ENCODE measurements at places on chromosomes 12 and 14.

DNA sequence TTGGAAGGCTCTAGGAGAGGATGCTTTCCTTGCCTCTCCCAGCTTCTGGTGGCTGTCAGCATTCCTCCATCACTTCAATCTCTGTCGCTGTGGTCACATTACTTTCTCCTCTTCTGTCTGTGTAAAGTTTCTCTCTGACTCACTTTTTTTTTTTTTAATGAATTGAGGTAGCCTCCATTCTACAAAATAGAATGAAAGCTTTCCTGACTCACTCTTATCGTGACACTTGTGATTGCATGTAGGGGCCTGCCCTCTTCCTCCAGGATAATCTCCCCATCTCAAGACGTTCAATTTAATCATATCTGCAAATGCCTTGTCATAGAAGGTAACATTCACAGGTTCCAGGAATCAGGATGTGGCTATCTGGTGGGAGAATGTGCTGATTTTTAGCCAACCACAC lies 153.5 kb upstream of the HMGA2 start:
- no peak for DNase-seq

DNA sequence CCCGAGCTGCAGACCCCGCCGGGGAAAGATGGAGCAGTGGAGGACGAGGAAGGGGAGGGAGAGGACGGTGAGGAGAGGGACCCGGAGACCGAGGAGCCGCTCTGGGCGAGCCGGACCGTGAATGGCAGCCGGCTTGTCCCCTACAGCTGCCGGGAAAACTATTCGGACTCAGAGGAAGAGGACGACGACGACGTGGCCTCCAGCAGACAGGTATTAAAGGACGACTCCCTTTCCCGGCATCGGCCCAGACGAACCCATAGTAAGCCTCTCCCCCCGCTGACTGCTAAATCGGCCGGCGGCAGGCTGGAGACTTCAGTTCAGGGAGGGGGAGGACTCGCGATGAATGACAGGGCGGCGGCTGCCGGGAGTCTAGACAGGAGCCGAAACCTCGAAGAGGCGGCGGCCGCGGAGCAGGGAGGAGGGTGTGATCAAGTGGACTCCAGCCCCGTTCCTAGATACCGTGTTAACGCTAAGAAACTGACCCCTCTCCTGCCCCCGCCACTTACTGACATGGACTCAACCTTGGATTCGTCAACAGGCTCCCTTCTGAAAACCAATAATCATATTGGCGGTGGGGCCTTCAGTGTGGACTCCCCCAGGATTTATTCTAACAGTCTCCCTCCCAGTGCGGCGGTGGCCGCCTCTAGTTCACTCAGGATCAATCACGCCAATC lies 962 bp downstream of the LEMD3 start:
- peak; percentile 66 for DNase-seq

- DNase-seq, result peak; percentile 5
Measured at GRCh38 chr12:105107171-105107493, 399 bp upstream of the WASHC4 start.

GRCh38 chr14:35688126-35688826 lies 120.8 kb downstream of the RALGAPA1 start:
- DNase-seq, result no peak

GRCh38 chr12:80936642-80937390 lies 918 bp downstream of the LIN7A start:
- DNase-seq, result no peak

GRCh38 chr12:45276154-45276755 lies 60.4 kb downstream of the ANO6 start:
- no peak for DNase-seq

DNA sequence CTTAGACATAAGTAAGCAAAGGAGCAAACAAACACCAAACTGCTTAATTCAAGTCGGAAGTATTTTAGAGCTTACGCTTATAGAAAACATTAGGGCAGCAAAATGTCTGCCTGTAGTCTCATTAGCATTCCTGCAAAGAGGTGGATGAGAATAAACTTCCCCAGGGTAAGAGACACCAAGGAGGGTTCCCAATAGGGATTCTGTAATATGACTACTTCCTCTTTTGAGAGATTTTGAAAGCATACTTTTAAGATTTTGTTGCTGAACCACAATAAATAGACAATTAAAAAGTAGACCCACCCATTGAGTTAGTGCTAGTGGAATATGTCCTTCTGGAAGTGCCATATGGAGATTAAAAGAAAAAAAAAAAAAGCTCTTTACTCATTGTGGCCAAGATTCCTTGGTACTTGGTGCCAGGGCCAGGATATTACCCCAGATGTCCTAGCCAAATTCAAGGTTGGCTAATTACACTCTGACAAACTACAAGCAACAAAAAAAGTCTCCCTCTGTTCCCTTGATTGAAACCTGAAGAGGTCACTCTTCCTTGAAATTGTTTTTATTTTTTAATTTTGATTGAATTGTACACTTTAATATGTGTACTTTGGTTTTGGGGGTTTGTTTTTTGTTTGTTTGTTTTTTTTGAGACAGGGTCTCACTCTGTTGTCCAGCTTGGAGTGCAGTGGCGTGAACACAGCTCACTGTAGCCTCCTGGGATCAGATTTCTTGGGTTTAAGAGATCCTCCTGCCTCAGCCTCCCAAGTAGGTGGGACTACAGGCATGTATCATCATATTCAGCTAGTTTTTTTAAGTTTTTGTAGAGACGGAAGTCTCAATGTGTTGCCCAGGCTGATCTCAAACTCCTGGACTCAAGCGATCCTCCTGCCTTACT lies 8.7 kb downstream of the CLIP1 start:
- no peak for DNase-seq

- no peak for DNase-seq
Measured at GRCh38 chr12:32089156-32089555, 17.5 kb upstream of the BICD1 start.

DNA sequence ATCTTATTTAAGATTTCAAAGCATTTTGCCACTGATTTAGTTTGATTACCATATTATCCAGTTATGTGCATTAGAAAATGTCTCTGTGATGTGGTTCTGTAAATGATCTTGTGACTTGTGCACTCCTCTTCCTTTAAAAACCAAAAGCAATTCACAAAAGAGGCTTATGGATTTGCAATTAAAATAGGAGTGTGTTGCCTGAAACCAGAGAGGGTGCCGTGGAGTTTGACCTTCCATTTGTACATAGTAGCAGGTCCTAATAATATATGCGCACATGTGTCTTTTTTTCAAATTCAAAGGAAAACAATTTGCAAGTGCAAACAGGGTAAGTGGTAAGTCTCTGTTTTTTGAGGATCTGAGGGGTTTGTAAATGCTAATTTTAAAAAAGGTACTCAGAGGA lies 470.9 kb downstream of the VRK1 start:
- no peak for DNase-seq

- no peak for DNase-seq
Measured at GRCh38 chr12:78853231-78853630, 11.3 kb upstream of the SYT1 start.

DNA sequence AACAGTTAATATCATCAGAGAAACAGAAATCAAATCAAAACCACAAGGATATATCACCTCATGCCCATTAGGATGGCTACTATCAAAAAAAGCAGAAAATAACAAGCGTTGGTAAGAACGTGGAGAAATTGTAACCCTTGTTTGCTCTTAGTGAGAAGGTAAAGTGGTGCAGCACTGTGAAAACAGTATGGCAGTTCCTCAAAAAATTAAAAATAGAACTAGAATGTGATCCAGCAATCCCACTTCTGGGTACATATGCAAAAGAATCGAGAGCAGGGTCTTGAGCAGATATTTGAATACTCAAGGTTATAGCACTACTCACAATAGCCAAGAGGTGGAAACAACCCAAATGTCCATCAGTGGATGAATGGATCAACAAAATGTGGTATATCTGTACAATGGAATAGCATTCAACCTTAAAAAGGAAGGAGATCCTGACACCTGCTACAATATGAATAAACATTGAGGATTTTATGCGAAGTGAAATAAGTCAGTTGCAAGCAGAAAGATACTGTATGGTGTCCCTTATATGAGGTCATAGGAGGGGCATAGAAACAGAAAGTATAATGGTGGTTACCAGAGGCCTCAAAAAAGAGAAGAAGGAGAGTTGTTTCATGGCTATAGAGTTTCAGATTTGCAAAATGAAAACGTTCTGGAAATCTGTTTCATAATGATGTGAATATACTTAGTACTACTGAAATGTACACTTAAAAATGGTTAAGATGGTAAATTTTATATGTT lies 131.0 kb upstream of the EEA1 start:
- no peak for DNase-seq

GRCh38 chr12:55036326-55037115 lies 16.7 kb downstream of the NEUROD4 start:
- DNase-seq, result no peak

GRCh38 chr12:27186022-27186839 lies 57.9 kb upstream of the STK38L start:
- no peak for DNase-seq

GRCh38 chr14:68199554-68200151 lies 380.1 kb downstream of the RAD51B start:
- no peak for DNase-seq

- peak; percentile 5 for DNase-seq
Measured at GRCh38 chr14:60722357-60723115, 1.6 kb downstream of the SIX4 start.

GRCh38 chr12:8011331-8011730 lies 21.2 kb upstream of the FOXJ2 start:
- no peak for DNase-seq

GRCh38 chr12:82207556-82207955 lies 150.6 kb downstream of the CCDC59 start:
- DNase-seq, result no peak

DNA sequence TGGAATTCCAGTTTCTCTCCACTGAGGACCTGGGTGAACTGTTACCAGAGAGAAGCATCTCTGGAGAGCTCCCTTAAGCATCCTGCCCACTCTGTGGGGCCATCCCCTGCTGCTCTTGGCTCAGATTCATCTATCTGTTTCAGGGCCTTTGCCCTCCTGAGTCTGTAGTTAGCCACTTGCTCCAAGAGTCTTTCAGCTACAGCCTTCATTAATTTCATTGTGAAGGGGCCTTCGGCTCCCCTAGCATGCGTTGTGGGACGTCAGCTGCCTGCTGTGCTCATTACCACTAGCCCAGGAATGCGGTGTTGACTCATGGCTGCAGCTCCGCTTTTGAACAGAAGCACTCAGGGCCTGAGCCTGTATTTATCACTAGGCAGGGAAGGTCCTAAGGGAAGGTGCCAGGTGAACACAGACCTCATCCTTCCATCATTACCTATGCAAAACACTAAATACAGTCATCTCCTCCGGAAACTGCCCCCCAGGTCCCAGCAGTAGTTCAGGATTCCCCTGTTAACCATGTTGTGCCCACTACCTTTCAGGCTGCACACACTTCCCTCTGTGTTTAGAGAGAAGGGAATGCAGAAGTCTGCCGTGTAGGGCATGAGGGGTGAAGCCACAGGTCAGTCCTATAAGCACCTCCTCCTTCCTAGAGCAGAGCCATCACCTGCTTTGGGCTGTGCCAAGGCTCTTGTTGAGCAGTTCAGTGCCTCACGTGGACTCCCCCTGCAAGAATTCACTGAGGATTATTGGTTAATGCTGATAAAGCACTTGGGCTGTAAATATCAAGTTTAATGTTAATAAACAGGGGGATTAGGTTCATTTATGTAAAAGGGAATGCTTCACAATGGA lies 191.4 kb downstream of the CACNA1C start:
- DNase-seq, result no peak

- DNase-seq, result no peak
Measured at GRCh38 chr14:25929881-25930615, 667.8 kb downstream of the NOVA1 start.

DNA sequence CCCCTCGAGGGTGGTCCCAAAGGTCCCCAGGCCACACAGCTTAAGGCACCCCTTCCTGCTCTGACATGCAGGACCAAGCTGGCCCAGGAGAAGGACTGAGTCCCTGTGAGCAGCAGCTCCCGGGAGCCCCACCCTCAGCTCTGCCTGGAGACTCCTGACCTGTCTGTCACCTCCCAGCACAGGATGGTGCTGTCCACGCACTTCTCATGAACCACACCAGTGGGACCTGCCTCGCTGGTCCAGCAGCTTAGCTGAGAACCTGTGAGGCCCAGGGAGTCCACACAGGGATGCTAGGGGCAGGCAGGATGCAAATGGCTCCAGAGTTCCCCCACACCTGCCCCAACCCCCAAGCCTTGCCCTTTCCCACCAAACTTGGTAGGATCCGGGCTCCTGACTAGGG lies 27.7 kb downstream of the CCDC85C start:
- no peak for DNase-seq

- DNase-seq, result no peak
Measured at GRCh38 chr14:85333313-85333712, 196.6 kb upstream of the FLRT2 start.

DNA sequence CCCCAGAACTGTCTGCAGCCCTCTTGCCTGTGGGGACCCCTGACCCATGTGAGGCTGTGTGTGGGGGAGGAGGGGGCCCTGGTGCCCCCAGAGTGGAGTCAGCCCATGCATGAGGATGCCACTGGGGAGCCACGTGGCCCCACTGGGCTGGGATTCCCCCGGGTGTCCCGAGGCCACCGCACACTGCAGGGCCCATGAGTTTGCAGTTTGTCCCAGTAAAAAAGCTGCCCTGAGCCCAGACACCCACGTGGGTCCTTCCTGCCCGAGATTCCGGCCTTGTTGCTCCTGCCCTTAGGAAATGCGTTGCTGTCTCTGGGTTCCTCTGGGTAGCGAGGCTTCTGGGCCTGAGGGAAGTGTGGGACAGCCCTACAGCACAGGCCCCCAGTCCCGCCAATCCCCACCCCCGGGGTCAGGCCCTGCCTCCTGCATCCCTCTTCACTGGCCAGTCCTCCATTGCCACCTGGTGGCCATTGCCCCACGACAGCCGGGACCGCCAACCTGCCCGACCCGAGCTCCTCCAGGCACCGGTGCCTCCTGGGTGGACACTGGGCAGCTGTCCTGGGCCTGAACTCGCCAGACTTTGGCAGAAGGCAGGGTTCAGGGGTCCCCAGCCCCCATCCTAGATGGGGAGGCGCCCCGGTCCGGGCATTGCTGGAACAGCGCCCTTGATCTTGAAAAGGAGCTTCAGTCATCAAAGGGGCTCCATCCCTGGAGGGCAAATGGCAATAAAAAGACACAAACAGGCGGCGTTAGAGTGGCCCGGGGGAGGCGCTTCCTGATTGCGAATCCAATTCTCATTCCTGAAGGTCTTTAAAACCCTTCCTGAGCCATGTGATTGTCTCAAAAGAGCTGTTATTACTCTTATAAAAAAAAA lies 15.6 kb upstream of the C14orf180 start:
- peak; percentile 69 for DNase-seq

- DNase-seq, result no peak
Measured at GRCh38 chr14:92341791-92342190, 18.8 kb downstream of the SLC24A4 start.

- no peak for DNase-seq
Measured at GRCh38 chr12:12877781-12878455, 13.4 kb upstream of the GPRC5A start.

DNA sequence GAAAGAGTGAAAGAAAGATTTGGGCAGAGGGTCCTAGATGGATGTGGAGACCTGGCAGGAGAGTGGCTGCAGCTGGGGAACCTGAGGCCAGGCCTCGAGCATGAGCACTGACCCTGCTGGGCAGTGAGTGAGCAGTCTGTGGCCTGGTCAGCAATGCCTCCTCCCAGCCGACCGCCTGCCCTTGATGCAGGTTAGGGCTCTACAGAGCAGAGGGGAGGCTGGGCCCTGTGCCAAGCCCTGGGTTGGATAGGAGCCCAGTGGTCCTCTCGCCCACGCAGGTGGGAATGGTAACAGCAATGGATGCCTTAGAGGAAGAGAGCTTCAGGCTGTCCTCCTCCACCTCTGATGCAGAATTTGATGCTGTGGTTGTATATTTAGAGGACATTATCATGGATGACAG lies 59.8 kb downstream of the RAB35 start:
- DNase-seq, result no peak

Data from activated CD4-positive, alpha-beta T cell treated with anti-CD3 and anti-CD28 coated beads for 4 hours (primary cell).